ENCODE measurements at places on chromosomes 3 and 15.

GRCh38 chr3:115784739-115785536, 161.6 kb downstream of the GAP43 start:
- DNase-seq = no peak

DNA sequence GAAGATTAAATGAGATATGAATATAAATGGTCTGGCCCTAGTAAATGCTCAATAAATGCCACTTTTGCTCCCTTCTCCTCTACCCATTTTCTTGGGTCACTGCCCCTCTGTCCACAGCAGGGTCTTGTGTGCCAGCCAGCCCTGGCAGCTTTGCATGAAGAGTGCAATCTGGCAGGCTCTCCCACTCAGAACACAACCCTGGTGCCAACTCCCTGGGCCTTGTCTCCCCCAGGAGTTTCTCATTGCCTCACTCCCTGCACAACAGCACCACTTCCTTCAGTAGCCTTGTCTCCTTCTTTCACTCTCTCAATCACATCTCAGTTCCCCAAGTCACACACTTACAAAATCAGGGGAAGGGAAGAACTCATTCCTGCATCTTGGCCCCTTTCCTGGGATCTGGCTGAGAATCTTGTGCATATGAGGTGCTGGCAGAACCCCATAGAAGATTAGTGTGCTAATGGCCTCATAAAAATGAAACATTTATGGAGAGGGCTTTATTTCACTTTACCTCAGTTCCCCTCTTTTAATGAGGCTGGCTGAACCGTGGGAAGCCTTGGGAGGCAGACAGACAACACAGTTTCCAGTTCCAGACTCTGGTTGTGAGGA, 445.9 kb upstream of the PROK2 start:
- no peak for DNase-seq

- DNase-seq = no peak
Observed at GRCh38 chr15:69854001-69854400, 243.7 kb downstream of the TLE3 start.

DNA sequence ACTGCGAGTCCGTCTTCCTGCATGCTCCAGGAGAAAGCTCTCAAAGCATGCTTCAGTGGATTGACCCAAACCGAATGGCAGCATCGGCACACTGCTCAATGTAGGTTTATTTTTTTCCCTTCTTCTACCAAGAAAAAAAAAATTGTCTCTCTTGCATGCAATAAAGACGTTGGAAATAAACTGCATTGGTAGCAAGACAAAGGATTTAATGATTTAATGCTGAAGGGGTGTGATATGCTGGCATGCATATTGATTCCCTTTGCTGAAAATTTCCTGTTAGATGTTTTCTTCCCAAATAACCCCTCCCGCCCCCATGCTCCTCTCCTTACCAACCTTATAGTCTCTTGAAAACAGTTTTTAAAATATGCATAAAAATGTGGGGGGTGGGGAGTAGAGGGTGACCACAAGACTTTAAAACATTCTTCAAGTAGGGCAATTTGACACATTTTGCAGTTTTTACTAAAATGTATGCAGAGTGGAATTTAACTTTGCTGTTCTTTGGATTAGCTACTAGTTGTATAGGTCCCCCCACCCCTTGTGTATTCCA, 799 bp downstream of the RARB start:
- DNase-seq = no peak

- no peak for DNase-seq
Observed at GRCh38 chr3:148741219-148741618, 43.5 kb downstream of the AGTR1 start.

- no peak for DNase-seq
Observed at GRCh38 chr3:124995460-124995994, 60.3 kb downstream of the HEG1 start.

DNA sequence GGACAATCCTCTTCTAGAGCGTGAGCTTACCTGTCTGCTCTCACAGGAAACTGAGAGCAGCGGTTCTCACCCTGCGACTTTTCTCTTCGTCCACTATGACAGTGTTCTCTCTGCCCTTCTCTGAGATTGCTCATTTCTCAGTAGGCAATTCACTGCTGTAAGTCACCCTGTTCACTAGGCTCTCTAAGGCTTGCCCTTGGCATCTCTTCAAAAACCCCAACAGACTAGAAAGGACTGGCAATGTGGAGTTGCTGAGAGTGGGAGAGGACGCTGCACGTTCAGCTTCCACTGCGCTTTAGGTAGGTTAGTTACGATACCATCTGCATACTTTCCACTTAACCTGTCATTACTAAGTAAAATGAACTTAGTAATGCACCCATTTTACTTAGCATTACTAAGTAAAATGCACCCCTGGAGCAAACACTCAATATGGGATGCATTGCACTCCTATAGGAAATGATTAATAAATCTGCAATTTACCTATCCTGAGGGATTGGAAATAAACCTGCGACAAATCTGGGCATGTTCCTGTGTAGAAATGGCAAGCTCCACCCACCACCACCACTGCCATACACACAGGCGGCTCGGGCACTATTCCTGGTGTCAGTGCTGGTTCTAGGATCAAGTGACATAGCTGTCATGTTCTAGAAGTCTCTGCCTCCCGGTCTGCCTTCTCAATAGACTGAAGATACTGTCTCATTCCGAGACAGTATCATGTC, 21.4 kb downstream of the XPC start:
- no peak for DNase-seq

GRCh38 chr3:50221051-50221410, 15.0 kb upstream of the GNAI2 start:
- DNase-seq = no peak

GRCh38 chr3:142105991-142106390, 43.4 kb downstream of the TFDP2 start:
- no peak for DNase-seq

- no peak for DNase-seq
Observed at GRCh38 chr3:122488262-122488973, 26.3 kb downstream of the KPNA1 start.

DNA sequence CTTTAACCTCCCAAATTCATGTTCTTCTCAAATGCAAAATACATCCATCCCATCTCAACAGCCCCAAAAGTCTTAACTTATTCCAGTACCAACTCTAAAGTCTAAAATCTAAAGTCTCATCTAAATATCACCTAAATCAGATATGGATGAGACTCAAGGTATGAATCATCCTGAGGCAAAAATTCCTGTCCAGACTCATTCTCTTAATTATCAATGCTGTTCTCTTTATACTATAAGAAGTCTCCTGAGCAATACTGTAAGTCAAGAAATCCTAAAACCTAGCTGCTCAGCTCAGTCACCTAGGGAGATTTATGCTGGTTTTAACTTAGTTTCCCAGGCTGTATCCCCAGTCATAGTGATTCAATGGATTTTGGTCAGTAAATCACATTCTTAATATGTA, 11.1 kb downstream of the RAD18 start:
- no peak for DNase-seq

- no peak for DNase-seq
Observed at GRCh38 chr3:108393128-108393900, 97.0 kb downstream of the HHLA2 start.

DNA sequence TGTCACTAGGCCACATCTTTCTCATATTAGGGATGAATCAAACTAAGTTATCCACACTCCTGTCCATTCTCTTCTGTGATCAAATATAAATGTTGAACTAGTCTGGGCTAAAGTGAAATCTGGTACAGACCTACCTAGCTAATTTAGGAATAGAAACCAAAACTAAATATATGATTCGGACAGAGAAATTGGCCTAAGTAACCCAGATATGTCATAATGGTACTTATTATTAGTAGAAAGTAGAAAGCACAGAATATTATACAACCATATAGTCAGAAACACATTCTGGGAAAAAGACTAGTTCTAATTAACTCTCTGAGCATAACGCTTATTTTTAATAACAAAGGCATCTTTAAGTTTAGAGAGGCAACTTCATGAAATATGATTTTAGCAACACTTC, 389.0 kb downstream of the LSAMP start:
- peak; percentile 41 for DNase-seq

DNA sequence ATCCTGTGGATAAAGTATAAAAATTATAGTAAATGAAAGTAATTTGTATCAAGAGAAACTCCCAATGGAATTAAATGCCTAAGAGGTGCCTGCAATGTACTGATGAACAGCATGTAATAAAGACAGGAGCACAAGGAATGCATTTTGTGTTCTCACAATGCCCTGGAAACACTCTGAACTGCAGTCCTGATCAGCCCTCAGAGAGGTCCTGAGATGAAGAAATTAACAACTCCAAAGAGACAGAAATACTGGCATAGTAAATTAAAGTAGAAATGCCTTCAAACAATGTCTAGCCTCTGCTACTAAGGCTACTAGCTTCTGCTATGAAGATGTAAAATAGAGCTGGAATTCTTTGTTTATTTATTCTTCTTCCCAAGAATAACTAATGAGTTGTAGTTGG, 59.9 kb downstream of the CFAP20DC start:
- no peak for DNase-seq

DNA sequence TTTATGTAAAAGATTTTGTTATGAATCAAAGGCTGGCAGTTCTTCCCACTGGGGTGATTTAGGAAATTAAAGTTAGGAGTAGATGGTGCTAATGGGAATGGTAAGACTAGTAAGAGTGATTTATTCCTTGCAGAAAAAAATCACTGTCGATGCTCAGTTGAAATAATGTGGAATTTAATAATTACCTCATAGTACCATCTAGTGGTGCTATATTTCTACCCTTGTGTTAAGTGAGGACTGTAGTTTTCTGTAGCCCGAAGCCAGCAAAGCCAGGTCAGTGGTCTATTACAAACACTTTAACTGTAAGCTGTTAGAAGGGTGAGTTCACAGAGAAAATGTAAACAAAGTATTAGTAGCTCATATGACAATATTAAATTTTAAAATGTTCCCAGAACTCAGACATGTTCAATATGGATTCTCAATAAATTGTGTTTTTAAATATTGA, 39.5 kb upstream of the GOLGA8J start:
- no peak for DNase-seq

GRCh38 chr15:45307230-45307924, 55.3 kb downstream of the SLC28A2 start:
- no peak for DNase-seq

- no peak for DNase-seq
Observed at GRCh38 chr3:111858642-111859041, 423 bp upstream of the PHLDB2 start.

- DNase-seq = no peak
Observed at GRCh38 chr3:184429786-184430185, 49.9 kb downstream of the CHRD start.

GRCh38 chr3:188531210-188531609, 377.3 kb downstream of the LPP start:
- DNase-seq = no peak

- DNase-seq = no peak
Observed at GRCh38 chr3:43330981-43331380, 44.6 kb downstream of the SNRK start.

DNA sequence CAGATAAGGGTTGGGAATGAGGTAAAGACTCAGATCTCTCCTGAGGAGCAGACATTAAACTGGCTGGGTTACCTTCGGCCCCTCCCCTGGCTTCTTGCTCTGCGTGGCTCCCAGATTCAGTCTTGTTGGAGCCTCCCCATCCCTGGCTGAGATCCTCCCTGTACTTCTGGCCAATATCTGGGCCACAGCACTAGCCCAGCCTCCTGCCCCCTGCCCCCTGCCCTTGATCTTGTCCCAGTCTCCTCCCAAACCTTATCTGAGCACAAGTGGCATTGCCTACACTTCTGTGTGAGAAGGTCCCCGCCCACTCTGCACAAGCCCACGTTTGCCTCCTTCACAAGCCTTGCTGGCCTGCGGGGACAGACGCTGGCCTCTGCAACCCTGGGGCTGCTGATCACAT, 16.8 kb downstream of the PLA2G4F start:
- DNase-seq = no peak

GRCh38 chr3:128505771-128506170, 12.8 kb upstream of the GATA2 start:
- no peak for DNase-seq

DNA sequence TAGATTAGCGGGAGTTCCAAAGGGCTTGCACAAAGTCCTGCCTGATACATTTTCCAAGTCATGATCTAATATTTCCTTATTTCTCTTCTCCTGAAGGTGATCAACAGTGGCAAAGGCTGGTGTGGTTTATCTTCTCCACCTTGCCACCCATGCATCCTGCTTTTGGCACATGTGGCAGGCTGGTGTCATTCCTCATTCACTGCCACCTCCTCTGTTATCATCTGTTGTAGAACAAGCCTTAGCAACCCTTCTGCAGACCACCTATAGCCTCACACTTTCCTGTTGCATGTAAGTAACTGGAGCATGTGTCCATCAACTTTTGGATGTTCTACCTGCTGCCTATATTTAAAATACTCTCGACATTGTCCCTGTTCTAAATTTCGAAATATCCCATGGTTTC, 294.1 kb downstream of the ZBTB20 start:
- DNase-seq = no peak

- DNase-seq = no peak
Observed at GRCh38 chr15:75123395-75123794, 78.3 kb upstream of the C15orf39 start.

GRCh38 chr15:33218071-33218491, 23.6 kb upstream of the FMN1 start:
- no peak for DNase-seq

GRCh38 chr3:129838086-129838485, 55.4 kb downstream of the TMCC1 start:
- no peak for DNase-seq

DNA sequence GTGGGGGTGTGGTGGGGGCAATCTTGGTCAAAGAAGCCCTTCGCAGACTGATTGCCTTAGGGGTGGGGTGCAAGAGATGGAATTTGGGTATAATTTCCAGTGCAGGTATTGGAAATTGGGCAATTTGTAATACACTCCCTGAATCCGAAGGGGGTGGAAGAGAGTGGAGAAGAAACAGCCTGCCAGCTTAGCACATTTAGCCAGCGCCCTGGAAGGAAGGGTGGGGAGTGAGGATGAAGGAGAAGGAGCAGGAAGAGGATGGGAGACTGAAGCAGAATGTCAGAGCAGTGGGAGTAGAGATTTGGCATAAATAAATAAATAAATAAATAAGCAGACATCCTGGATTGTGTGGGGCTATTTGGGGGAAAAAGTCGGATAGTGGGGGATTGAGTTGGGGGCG, 1.6 kb downstream of the GAP43 start:
- DNase-seq = no peak

DNA sequence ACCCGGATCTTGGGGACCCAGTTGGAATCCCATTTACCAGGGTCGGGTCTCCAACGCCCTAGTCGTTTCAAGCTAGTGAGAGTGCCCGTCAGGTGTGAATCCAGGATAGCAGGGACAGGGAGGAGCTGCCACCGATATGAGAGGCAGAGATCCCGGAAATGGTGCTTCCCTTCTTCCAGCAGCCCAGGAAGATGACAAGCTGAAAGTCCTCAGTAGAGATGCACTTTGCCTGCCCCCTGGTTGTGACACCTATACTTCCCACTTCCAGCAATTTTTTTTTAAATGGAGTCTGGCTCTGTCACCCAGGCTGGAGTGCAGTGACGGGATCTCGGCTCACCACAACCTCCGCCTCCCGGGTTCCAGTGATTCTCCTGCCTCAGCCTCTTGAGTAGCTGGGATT, 503.0 kb downstream of the NTRK3 start:
- no peak for DNase-seq

DNA sequence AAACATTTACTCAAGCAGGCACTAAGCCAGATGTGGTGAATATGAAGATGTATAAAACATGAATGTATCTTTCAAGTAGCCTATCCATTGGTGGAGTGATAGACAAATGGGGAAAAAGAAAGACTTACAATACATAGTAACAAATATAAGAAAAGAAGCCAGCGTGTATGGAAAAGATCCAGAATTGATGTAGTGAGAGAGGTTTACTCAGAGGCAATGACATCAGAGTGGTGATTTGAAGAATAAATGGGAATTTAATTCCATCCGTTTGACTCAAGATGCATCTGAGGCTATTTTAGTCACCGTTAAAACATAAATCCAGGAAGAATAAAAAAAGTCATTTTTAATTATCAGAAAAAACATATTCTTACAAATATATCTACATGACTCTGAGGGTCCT, 162.6 kb downstream of the IL1RAP start:
- no peak for DNase-seq
